ENCODE measurements at places on chromosomes 11 and 22.
A peak's percentile ranks its signal among the peaks of the same experiment; 100 is the strongest.

DNA sequence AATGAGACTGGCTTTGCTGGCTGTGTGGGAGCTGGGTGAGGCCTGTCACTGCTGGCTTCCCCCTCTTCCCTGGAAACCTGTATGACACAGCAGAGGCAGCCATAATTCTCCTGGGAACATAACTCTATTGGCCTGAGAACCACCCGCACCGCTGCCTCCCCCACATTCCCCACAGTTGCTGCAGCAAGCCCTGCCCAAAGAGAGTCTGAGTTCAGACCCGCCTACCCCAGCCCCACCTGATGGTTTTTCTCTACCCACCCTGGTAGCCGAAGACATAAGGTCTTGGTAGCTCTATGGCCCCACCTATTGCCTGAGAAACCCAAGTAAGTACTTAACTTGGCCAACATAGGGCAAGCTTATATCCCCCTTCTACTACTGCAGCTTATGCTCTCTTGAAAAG lies 174.8 kb downstream of the C11orf91 start:
- DNase-seq, result no peak

DNA sequence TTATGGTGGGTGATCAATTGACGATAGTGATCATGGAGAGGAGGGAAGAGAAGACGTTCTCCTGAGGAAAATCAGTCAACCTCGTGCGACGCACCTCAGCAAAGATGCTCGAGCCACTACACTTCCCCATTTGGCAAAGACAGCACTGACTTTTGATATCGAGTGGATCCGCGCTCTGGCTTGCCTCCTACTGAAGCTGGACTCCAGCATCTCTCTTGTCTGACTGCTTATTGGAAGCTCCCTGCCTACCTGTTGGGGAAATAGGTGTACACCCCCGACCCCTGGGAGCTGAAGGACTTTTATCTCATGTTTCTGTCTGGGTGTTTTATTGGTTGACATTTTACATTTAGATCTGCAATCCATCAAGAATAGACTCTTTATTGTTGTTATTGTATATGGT lies 476.8 kb upstream of the B3GAT1 start:
- no peak for DNase-seq

GRCh38 chr11:15818132-15818842 lies 538.1 kb downstream of the SOX6 start:
- DNase-seq, result peak; percentile 16

DNA sequence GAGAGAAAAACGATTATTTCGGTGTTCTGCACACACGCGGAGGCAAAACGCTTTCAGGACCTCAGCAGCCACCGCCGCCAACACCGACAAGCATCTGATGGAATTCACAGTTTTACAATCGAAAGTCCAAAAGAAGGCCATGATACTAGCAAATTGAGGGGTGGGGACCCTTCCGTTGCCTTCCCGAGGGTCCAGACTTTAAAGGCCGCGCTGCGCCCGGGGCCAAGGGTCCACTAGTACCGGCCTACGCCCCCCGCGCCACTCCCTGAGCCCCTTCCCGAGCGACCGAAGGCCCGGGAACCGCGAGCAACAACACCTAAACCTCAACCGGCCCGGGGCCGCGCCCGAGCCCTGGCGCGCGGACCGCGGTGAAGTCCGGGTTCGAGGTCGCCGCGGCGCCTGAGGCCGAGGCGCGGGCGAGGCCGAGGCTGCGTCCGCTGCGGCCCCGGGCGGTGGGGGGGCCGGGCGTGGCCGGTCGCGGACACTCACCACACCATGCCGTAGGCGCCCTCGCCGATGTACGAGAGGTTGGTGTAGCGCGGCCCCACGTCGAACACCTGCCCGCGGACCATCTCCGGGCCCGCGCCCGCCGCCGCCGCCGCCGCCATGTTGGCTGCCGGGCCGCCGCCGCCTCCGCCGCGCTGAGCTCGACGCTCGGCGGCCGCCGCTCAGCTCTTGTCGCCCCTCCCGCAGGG lies 465 bp downstream of the MAPK1 start:
- peak; percentile 44 for DNase-seq

- DNase-seq, result no peak
Measured at GRCh38 chr11:72580642-72580950, 93.6 kb downstream of the PDE2A start.

DNA sequence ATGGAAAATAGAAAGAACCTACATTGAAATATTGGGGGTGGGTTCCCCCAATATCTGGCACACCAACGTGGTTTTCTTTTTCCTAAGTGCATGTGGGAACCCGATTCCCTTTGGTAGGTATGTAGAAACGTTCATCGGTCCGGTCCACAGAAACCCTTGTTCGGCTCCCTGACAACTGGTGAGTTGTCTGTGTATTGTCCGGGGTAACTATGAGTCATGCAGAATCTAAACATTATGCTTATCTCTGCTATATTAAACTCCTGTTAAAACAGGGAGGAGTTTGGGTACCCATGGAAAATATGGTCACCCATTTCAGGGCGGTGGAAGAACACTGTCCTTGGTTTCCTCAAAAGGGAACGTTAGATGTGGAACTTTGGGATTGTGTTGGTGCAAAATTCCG lies 25.1 kb upstream of the ALDH3B2 start:
- no peak for DNase-seq

DNA sequence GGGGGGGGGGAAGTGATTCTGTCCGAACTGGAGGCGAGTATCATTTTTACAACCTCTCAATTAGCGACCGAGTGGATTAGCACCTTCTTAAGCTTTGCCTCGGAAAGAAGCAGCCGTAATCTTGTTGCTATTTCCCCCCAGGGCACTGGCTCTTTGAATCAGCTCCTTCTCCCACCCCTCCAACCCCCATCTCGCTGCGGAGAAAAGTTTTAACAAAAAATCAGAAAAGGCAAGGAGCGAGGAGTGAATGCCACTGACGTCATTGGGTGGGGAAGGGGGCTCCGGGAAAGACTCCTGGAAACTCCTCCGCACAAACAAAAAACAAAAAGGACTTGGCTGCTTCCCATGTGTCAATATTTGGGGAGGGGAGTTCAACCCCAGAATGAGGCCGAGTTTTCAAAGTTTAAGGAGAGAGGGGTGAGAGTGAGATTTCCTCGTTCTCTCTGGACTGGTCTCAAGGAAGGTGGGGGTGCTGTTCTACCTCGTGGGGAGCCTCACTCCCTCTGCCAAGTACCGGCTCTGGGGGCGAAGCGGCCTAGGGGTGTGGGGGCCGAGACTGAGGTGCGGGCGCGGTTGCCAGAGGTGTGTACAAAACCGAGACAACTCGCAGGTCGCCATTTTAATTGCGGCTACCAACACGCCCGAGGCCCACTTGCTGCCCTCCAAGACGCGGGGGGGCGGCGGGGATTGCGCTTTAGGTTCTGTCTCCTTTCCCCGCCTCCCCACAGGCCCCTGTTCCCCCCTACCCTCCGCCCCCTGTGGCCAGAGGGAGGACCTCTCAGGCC lies 2.5 kb upstream of the PAX6 start:
- no peak for DNase-seq

DNA sequence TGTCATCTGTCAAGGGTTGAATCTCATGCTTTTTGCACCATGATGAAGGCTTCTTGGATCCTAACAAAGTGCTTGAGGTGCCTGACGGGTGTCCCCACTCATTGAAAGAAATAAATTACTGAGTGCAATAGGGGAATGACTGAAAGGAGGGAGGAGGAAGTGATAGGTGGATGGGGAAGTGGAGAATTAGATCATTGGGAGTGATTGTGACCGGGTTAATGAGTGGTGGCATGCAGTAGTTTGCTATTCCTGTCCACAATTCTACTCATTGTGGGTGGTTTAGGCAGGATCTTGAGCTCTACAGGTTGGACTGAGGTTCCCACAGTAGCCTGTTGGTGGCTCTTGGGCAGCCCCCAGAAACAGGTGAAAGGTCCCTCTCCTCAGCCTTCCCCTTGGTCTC lies 44.3 kb downstream of the THAP12 start:
- DNase-seq, result no peak

DNA sequence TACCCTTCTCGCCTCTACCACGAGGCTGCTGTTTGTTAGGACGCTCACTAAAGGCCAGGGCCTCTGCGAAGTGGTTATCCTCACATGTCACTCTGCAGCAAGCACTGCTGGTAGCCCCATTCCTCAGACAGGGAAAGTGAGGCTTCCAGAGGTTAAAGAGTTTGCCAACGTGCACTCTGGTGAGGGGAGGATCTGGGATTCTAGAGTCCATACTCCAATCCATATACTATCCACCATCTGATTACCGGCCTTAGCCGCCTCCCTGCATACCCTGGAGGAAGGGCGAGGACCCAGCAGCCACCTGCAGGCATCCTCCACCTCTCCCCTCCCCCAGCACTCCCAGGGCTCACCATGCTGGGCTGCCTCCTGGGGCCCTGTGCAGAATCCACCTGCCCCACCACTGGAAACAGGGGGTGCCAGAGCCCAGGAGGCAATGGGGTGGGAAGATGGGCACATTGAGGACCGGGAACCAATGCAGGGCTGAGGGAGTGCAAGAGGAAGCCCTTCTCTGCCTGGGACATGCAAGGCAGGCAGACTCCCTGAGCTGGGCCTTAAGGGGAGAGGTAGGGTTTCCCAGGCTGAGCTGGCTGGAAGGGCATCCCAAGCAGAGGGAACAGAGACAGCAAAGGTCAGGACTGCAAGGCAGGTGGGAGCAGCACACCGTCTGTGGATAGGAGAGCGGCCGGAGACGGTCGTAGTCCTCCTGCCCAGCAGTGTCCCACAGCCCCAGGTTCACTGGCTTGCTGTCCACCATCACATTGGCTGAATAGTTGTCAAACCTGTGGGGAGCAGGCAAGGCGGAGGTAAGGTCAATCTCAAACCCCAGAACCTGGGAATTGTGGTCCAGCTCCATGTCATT lies 11.7 kb downstream of the RAC2 start:
- DNase-seq, result peak; percentile 42

DNA sequence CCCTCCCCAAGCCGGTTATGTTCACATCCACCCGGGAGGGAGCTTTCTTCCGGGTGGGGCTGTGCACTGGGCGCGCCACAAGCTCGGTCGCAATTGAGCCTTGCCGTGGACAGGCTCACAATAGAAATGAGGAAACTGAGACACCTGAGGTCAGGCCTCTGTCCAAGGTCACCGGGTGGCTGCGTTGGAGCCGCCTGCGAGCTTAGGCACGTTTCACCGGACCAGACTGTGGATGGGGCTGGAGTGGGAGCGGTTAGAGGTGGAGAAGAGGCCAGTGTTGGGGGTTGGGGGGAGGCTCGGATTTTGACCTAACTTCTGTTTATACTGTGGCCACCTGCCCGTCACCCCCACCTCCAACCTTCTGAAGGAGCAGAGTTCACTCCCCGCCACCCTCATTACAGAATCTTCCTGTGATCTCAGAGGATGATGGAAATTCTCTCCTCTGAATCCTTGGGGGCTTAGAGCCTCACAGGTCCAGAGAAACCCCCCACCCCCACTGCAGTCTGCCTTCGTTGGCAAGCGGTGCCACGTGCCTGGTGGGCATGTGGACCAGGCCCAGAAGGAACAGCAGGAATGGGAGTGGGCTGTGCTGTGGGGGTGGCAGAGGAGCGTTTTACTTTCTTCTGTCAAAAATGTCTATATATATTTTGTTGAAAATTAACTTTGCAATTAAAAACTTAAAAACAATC lies 631 bp upstream of the NPTXR start:
- no peak for DNase-seq

- no peak for DNase-seq
Measured at GRCh38 chr11:66562907-66563583, 5.4 kb downstream of the CTSF start.

GRCh38 chr11:101516546-101516945 lies 67.3 kb downstream of the TRPC6 start:
- no peak for DNase-seq

- no peak for DNase-seq
Measured at GRCh38 chr11:120651836-120652235, 140.3 kb downstream of the GRIK4 start.

All from stimulated activated CD4-positive, alpha-beta T cell treated with anti-CD3 and anti-CD28 coated beads, Interleukin-15, amount 100 ng/mL, for 24 hours (primary cell).